Left renal pelvis (tissue), 4 donors: ENCODE measurements at places on chromosomes 3 and 15. TPM values are rescaled to one million over a fixed set of nuclear protein-coding genes. Genes with fewer than 3 reads are reported as not detected.

DNA sequence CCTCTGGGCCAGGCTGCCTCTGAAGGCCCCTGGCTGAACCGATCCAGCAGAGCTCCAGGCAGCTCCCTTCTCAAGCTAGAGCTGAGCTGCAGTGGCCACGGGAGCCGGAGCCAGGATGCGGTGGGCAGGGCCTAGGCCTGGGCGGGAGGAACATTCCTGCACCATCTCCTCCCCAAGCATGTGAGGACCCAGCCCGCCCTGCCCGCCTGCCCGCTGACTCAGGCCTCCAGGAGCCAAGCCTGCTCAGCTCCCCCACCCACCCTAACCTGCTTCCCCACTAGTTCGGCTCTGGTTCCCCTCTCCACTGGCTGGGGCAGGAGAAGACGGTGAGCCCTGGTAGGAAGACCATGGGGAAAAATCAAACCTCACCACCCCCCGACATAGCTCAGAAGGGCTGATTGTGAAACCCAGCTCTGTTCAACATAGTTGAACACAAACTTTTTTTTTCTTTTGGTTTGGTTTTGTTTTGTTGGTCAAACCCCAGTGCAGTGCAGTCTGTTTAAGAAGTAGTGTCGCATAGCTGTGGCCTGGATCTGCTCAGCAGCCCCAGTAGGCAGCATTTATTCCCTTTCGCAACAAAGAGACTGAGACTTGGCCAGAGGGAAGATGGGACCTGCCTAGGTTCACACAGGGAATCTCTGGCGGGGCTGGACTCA is 13.5 kb downstream of the SNX33 start:
- no peak for DNase-seq

DNA sequence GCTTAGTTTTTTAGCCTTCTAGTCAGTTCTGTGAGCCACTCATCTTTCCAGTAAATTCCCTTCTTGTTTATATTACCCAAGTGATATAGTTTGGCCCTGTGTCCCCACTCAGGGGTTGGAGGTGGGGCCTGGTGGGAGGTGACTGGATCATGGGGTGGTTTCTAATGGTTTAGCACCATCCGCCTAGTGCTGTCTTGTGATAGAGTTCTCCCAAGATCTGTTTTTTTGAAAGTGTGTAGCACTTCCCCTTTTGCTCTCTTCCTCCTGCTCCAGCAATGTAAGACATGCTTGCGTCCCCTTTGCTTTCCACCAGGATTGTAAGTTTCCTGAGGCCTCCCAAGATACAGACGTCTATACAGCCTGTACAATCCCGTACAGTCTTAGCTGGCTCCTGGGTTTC is 53.7 kb upstream of the INO80 start:
- DNase-seq = no peak

DNA sequence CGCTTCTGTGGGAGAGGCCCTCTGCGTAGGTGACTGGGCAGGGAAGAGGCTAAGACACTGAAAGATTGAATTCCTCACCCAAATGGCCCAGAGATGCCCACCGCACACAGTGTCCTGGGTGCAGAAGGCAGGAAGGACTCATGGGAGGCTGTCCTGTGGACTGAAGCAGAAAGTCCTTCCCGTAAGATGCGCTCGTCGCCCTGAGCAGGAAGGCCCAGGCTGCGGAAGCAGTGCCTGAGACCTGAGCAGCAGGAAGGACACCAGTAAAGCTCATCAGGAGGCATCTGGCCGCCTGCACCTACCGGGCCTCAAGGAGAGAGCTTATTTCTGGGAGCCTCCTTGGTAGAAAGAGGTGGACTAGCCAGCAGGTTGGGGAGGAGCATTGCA is 3.3 kb downstream of the PAK6 start:
- no peak for DNase-seq

GRCh38 chr15:58864602-58865424 is 68.7 kb downstream of the SLTM start:
- DNase-seq = peak; percentile 19

DNA sequence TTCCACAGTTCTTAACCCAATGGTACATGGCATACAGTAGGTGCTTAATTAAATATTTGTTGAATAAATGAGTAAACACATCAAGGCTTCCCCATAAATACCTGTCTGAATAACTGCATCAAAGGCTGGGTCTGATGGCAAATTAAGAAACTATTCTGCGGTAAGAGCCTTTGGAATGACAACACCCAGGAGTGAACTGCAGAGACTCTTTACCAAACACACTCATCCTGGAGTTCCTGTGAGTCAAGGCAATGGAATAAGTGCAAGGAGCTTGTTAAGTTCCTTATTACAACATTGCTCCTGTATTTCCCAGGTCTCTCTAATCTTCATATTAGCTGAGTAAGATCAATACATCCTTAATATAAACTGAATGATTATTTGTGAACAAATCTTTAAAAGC is 119.9 kb upstream of the STT3B start:
- no peak for DNase-seq

Gene MYLK
- 139 TPM for polyA plus RNA-seq

Gene GOLIM4
- polyA plus RNA-seq = 109 TPM

Gene ZMYND10
- polyA plus RNA-seq = 3.1 TPM

Gene PAK2
- polyA plus RNA-seq = 94.0 TPM

Gene BFSP2
- polyA plus RNA-seq = 0.69 TPM

DNA sequence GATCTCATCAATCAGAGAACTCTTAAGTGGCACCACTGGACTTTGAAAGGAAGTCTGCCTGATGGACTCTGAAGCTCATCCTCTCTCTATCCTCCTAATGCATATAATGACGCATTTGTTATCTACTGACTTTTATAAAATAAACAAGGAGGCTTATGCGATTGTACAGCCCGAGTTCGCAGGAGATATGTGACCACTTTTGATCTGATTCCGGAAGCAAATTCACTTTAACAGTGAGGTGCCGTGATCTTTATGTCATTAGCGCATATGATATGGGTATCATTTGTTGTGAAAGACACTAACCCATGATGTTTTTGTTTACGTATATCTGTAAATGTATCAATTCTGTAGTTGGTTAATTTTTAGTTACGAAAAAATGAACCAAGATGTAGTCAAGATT is 427 bp upstream of the RNF111 start:
- DNase-seq = no peak

DNA sequence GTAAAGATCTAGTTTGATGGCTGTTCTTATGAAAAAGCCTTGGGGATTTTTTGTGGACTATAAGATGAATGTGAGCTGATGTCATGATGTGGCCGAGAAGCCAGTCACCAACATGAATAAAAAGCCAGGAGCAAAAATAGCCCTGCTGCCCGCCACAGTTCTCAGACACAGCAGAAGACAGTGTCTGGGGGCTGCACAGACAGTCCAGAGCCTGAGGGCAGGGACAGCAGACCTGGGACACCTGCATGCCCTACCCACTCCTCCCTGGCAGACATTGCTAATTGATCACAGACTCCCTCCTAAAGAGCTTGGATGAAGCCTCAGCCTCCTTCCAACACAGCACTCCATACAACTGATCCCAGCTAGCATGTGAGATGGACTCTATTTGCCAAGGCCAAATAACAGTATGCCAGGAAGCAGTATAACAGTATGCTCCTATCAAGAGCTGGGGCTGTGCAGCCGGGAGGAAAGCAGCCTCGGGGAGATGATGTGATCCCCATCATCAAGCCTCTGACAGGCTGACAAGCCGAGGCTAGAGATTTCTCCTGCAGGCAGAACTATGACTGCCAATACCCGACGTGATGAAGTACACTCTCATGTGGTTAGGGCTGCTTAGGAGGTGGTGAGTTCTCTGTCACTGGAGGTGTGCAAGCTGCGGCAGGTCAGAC is 105.4 kb upstream of the RPL32 start:
- no peak for DNase-seq

DNA sequence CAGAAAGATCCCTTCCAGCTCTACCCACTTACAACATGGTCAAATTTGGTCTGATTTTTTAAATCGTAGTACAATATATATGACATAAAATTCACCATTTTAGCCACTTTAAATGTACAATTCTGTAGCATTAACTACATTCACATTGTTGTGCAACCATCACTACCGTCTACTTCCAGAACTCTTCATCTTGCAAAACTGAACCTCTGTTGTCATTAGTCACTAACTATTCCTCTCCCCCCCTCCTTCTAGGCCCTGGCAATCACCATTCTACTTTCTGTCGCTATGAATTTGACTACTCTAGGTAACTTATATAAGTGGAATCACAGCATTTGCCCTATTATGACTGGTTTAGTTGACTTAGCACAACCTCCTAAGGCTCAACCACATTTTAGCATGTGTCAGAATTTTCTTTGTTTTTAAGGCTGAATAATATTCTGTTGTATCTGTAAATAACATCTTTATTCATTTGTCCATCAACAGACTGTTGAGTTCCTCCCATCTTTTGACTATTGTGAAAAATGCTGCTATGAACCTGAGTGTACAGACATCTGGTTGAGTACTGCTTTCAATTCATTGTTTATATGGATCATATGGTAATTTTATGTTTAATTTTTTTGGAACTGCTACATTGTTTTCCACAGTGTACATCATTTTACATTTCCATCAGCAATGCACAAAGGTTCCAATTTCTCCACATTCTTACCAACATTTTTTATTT is 35.5 kb upstream of the CCR2 start:
- DNase-seq = no peak

Gene STAB1
- polyA plus RNA-seq = 38.0 TPM

Gene NPAP1
- 0.92 TPM for polyA plus RNA-seq

Gene NMNAT3
- polyA plus RNA-seq = 9.2 TPM

Gene LINGO1
- 13.2 TPM for polyA plus RNA-seq
